ENCODE measurements at places on chromosomes 16 and 17.
A peak's percentile ranks its signal among the peaks of the same experiment; 100 is the strongest.

- DNase-seq: no peak
Measured at GRCh38 chr17:44547625-44548267, 9.5 kb upstream of the FZD2 start.

DNA sequence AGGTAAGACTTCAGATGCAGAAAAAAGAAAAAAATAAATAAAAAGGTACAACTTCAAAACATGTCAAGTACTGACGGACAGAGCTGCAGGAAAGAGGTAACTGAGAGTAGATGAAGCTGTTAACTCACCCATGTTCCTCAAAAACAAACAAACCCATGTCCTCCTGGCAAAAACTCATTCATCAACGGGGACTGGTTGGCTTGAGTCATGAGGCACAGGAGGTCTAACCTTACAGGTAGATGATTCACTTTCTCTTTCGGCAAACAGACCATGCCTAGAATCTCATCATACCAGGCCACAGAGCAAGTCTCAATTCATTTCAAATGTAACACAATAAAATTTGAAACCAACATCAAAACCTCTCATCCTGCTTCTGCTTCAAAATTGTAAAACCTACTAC, 12.3 kb upstream of the FASN start:
- no peak for DNase-seq

DNA sequence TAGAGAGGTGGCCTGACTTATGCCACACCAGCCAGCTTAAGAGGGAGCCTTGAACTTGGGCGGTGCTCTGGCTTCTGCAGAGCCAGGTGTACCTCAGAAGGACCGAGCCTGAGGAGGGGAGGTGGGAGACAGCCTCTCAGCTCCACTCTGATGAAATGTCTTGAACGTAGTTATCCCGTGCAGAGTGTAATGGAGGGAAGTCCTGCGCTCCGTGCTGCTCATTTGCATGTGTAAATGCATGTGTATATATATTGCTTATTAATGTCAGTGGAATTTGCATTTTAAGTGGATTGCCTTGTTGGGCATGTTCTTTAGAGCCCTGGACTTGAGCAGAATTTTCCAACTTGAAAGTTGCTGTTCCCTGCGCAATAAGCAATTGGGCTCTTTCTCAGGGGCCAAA, 264.9 kb upstream of the SDK2 start:
- DNase-seq: no peak

DNA sequence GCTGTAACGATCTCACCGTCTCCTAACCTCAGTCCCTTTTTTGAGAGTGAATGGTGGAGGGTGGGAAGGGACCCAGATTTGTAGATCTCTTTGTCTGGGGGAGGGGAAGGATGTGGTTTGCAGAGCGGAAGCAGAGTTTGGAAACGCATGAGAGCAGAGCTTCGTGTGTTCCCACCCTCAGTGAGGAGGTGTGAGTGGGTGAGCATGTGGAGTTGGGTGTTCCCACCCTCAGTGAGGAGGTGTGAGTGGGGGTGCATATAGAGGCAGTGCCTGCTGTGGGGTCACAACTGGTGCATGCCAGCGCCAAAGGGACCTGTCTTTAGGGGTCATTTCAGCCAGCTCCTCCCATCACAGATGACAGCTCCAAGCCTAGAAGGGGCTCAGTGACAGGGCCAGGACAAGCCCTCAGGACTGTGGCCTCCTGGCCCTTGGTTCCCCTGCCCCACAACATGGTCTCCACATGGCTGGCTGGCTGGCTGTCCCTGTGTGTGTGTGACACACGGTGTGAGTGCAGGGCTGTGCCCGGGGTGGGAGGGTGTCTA, 1.8 kb upstream of the CISD3 start:
- peak; percentile 85 for DNase-seq

- no peak for DNase-seq
Measured at GRCh38 chr16:25063865-25064264, 47.7 kb upstream of the LCMT1 start.

GRCh38 chr16:78177218-78177617, 77.8 kb downstream of the WWOX start:
- no peak for DNase-seq

All from CD4-positive, alpha-beta T cell treated with Interleukin-12 subunit alpha and Interleukin-12 subunit beta, for 1 hour (primary cell).